Progenitor cell of endocrine pancreas (in vitro differentiated cells): ENCODE measurements at places on chromosomes 3 and 15.

GRCh38 chr3:158093526-158093925, 12.7 kb downstream of the SHOX2 start:
- DNase-seq: no peak

GRCh38 chr3:11924518-11924917, 77.8 kb upstream of the TAMM41 start:
- DNase-seq: no peak

GRCh38 chr15:84817466-84818081, 418 bp downstream of the ALPK3 start:
- DNase-seq: peak; percentile 48

DNA sequence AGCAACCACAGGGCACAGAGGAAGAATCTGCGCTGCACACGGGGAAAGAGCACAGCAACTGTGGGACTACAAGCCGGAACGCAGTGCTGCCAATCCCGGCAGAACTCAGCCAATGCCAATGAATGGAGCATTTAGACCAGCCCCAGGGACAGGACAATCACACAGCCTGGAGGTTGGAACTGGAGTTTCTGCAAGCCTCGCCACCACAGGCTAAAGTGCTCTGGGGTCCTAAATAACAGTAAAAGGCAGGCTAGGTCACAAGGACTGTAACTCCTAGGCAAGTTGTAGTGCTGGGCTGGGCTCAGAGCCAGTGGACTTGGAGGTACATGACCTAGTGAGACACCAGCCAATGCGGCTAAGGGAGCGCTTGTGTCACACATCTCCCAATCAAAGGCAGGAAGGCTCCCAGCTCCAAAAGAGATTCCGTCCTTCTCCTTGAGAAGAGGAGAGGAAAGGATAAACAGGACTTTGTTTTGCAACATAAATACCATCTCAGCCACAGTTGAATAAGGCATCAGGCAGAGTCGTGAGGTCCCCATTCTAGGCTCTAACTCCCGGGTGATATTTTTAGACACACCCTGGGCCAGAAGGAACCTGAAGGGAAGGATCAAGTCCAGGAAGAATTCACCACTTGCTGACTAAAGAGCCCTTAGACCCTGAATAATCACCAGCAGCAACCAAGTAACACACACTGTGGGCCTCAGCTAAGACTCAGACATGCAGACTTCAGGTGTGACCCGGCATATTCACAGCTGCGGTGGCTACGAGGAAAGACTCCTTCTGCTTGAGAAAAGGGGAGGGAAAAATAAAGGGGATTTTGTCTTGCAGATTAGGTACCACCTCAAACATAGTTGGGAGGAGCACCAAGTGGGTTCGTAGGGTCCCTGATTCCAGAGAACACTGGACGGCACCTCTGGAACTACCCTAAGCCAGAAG, 85.5 kb upstream of the XXYLT1 start:
- DNase-seq: no peak

- no peak for DNase-seq
Measured at GRCh38 chr3:56724676-56725075, 41.6 kb upstream of the TASOR start.

DNA sequence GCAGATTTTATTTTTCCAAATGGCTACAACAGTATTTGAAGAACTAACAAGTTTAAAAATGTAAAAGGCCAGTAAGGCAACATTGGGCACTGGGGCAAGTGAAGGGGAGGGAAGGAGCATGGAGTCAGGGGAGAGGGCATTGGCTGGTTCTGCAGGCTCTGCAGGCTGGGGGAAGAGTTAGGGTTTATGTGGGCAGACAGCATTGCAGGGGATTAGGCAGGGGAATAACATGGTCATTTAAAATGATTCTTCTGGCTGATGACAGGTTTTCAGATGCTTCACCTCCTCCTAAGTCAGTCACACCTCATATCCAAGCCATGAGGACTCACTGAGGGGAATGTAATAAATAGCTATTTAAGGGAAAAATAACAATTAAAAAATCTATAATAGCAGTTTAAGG, 52.6 kb downstream of the BTD start:
- no peak for DNase-seq

DNA sequence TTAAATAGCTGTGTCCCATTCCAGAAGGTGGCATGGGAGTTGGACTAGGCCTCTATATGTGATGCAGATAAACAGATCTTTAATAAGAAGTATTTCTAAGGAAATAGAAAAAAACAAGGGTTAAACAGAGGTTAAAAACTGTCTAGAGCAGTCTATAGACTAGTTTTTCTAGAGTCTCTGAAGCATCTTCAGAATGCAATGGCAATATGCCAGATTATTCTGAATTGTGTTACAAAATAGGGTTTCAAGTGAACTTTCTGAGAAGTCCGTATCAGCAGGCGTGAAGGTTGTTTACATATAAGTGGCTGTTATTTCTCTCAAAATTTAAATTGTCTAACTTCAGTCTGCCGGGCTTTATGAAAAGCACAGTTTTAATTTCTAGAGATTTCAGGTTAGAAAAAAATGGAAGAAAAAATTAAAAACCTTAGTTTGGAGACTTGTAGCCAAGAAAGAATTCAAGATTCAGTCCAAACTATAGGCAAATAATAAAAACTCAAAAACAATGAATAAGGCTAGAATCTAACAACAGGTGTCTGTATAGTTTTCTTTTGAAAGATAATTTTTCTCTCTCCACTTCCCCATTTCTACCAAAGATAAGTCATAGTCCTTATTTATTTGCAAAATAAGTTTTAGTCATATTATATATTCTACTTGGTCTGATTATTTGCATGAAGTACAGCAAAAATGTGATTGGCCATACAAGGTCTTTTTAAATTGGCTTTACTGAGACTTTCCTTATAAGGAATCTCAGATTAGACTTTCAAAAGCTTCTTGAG, 55.2 kb downstream of the OSTN start:
- no peak for DNase-seq

DNA sequence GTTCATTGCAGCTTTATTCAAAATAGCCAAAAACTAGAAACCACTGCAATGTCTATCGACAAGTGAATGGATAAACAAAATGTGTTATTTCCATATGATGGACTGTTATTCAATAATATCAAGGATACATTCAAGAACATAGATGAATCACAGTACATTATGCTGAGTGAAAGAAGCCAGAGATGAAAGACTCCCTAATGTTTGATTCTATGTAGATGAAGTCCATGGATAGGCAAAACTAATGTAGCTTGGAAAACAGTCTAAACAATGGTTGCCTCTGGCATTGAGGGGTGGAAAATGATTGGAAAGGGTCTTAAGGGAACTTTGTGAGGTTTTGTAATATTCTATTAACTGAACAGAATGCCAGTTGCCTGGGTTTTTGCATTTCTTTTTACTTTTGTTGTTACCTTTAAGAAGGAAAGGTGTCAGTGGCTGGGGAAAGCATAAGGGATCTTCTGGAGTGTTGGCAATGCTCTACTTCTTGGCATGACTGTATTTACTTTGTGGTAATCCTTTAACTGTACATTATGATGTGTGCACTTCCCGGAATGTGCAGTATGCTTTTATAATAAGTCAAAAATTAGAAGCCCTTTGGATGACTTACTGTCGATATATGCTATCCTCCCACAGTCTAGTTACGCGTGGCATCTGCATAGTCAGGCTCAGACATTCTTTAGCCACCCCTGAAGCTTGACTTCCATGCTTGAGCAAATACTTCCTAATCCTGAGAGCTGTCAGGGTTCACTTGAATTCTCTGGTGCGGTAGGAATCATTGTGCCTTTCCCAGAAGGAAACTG, 20.5 kb upstream of the ATP10A start:
- no peak for DNase-seq

DNA sequence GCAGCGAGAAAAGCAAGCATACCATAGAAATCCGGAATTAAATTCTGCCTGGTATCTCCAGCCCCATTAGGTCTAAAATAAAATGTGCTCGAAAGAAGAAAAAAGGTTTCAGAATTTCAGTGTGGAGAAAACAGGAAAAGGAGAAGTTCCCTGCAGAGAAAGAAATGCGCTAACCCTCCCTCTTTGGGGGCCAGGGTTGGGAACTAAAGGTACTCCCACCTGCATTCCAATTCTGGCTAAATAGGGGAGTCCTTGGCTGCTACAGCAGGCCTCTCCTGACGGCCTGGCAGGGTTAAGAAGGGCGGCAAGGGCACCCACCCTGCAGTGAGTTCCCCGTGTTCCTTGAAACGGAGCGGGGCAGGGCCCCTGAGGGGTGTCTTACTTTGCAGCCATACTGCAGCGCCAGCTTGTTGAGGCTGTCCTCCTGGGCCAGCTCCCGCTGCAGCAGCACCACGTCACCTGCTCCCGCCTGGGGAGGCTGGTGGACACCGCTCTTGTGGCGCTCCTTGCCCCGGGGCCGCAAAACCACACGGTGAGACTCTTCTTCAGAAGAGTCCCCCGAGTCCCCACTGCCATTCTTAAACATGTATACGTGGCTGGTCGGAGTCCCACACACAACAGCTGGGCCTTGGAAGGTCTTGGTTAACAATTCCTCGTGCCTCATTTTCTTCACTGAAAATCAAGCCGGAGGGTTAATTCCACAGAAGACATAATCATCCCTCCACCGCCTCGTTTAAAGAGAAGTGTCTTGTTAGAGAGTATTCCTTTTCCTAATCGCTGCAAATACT, 1.7 kb downstream of the LYSMD4 start:
- DNase-seq: no peak

GRCh38 chr3:126983276-126983652, 349 bp downstream of the PLXNA1 start:
- no peak for DNase-seq

DNA sequence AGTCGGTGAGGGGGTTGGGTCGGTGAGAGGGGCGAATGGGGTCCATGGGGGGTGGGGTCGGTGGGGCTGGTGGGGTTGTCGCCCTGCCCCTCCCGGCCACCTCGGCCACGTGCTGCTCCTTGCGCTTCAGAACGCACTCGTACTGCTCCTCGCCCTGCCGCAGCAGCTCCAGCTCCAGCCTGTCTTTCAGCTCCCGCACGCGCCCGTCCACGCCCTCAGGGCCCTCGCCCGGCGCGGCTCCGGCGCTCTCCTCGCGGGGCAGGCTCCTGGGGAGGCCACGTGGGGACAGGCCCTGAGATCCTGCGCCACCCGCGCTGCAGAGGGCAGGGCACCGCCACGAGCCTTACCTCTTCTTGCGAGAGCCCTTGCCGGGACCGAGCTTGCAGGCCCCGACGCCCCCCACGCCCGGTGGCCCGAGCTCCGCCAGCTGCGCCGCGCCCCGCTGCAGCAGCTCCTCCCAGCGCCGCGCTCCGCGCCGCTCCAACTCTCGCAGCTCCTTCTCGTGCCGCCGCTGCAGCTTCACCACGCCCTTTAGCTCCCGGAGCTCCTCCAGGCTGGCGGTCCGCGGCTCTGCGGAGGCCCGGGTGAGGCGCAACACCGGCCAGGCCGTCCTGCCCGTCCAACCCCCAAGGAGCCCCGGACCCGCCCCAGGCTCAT, 8.2 kb upstream of the ANKRD63 start:
- DNase-seq: peak; percentile 44

DNA sequence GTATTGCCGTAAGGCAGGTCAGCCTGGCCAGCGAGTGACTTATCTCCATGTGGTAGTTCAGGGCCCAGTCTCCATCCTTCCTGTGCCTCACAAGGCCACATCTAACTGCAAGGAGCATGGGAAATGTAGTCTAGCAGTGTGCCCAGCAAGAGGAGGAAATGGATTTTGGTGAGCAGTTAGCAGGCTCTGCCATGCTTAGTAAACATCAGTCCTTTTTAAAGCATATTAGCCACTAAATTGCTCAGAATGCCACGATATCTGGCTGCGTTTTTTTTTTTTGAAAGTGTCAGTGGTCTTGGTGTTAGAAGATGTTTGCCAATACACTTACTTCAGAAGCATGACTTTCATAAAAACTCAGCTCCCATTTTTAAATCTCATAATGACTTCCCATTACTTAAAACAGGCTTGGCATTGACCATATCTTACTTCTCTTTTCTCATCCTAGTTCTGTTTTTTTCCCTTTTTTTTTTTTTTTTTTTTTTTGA, 470.2 kb upstream of the TPRG1 start:
- DNase-seq: no peak

DNA sequence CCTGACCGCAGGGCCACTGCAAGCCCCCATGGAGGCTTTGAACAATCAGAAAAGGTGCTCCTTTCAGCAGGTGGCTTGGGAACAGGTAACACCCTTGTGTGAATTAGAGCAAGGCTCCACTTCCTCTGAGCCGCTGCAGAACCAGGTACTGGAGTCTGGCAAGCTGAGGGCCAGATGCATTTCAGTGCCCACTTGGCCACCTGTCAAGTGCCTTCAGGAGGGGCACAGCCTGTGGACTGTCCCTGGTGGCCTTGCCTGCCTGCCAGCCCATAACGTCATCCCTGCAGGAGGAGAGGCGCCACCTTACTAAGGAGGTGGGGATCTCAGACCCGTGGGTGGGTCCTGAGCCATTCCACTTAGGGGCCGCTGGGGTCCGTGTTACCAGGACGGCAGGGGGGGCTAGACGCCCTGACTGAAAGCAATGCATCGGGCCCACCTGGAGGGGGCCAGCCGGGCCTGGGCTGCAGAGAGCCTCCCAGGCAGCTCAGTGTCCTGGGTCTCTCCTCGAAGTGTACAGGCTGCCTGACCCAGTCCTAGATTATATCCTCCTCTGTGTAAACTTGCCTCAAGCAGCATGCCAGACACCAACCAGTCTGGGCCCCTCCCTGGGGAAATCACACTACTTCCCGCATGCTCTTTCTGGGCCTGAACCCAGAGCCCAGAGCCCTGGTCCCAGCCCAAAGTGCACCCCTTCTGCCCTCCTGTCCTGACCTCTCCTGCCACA, 16.1 kb downstream of the SPTBN5 start:
- no peak for DNase-seq

GRCh38 chr3:104892044-104892443, 474.7 kb upstream of the ALCAM start:
- DNase-seq: no peak

DNA sequence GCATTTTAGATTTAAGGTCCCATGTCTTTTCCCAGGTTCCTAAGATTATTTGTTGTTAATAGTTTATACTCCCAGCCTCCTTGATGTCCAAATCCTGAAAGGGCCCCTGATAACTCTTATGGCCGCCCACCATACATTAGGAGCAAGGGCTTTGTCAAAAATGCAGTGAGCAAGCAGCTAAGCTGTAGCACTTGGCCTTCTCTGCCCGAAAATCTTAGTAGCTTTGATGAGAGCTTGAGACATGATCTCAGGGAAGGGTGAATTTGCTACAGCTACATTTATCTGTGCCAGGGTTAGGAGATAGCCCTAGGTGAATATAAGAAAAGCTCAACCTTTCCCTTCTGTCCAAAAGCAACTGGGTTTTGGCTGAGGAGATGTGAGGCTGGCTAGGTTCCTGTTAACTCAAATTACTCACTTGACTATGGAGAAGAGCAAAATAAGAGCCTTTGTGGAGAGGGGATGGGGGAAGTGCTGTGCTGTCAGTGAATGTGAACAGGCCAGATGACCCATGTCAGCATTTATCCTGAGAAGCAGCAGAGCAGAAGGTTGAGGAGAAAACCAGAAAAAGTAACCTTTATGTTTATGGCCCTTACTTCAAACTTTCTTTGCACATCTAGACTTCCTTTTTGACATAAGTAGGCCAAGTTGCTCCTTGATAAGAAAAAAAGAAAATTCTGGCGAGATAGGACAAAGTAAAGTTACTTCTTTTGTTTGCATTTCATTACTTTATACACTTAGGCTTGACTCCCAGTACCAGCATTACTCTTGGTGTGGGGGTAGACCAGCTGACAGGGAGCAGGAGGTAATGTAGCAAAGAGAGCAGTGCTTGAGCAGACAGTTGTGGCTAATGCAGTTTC, 21.1 kb downstream of the MAPK6 start:
- DNase-seq: no peak
